Pancreas (tissue), 10 donors: ENCODE measurements at places on chromosomes 1 and 21.

DNA sequence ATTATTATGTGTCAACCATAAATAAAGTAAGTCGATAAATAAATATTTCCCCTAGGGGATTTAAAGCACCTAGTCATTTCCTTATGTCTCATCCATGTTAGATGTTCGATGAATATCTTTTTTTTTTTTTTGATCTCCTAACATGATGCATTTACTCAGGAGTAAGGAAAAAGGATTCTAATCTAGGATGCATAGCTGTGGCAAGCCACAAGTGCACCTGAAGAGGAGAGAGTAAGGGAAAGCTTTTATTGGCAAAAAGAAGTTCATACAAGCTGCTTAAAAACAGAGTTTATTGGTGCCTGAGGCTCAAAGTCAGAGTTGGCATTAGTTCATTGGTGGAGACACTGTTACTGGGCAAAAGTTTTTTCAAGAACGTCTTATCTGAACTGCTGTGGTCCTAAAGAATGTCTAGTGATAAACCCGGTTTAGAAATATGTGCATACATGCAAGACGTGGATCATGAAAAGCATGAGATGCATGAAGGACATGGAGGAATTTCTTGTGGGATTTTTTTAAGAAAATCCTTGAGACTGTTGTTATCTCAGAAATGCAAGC is 51.7 kb downstream of the SWT1 start:
- DNase-seq: no peak

GRCh38 chr1:2150801-2151200 is 43.8 kb downstream of the FAAP20 start:
- no peak for DNase-seq

DNA sequence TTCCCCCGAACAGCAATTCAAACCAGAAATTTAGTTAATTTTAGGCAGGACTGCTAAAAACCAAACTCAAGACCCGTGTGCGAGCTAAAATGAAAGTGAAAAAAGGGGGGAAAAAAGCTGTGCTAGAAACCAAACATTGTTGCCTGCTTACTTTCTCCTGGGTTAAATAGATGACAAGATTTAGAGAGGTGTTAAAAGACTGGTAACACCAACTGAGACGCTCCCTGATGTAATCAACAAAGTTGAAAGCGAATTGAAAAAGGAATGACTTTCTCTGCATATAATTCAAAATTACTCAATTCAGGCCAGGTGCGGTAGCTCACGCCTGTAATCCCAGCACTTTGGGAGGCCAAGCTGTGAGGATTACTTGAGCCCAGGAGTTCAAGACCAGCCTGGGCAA is 6.8 kb downstream of the CDCA8 start:
- no peak for DNase-seq

DNA sequence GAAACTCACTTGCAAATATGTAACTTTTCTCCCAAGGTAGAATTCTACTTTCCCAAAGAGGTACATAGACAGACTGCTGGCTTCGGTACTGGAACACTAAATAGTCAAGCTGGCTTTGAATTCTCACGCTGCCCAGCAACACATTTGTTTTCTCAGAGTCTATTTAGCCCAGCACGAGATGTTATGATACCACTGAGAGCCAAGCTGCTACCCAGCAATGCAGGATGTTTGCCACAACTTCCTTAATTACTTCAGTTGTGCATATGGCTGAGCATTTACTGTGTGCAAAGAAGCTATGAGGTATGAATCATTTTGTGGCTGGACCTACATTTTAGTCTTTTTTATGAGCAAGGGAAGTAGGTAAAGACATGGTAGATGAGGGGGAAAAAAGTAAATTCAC is 793.2 kb downstream of the PLA2G4A start:
- DNase-seq: no peak

DNA sequence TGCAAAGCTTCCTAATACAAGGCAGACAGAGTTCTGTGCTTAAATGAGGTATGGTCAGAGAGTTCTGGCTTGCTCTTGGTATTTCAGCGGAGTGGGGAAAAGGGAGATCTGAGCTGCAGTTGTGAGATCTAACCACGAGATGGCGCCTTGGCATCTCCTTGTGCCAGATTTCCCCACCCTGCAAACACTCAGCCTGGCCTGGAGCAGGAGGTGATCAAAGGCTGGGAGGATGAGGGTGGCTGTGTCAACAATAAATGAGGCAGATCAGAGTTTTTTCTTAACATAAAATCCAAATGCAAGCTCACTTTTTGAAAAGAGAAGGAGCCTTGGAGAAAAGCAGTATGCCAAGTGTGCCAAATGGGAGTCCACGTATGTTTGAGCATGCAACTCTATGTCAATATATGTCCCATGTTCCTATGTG is 4.1 kb upstream of the TFAP2E start:
- DNase-seq: no peak

DNA sequence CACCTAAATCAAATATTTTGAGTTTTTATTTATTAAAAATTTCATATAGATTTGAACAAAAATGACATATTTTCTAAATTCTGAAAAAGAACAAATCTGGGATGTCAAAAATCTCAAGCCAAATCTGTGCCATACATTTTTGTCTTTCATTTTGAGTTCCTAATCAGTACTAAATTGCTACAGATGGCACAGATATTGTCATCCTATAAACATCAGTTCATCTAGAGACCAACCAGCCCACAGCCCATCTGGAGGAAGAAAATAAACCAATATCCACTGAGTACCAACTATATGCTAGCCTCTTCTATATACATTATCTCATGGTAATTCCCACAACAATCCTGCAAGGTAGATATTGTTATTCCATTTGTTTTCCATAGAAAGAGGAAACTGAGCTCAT is 156.8 kb upstream of the ATP1B1 start:
- no peak for DNase-seq

DNA sequence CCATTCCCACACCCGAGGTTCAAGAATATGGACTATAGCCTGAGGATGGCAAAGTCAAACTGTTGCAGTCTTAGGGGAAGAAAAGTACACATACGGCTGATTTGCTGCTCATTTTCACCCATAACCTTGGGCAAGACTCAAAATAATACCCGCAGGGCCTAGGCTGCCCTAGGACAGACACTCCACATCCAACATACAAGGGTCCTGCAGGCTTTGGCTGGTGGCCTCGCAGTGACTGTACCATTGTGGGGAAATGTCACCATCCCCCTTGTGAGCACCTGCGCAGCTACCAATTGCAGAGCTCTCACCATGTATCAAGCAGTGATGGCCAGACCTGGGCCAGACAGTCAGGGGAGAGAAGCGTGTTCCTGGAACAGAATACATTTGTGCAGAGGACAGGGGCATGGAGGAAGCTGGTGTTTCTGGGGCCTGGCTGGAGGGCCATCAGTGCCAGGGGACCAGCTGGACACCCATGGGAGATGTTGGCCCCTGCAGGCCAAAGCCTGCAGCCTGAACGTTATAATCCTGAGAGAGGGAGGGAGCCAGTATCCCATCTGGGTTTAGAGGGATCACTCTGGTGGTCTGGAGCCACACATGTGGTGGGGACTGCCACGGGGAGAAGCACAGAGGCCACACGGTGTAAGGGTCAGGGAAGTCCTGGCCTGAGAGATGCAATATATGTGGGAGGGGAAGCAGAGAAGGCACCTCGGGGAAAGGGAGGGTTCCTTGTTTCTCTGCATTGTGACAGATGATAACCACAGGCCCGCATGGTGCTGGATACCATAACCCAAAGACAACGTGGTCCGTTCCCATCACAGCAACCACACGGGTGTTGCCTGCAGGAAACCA is 101.2 kb downstream of the GLIS1 start:
- no peak for DNase-seq

GRCh38 chr1:74771913-74772515 is 39.1 kb downstream of the TYW3 start:
- DNase-seq: no peak

- no peak for DNase-seq
Observed at GRCh38 chr1:21743476-21743875, 39.5 kb downstream of the USP48 start.

DNA sequence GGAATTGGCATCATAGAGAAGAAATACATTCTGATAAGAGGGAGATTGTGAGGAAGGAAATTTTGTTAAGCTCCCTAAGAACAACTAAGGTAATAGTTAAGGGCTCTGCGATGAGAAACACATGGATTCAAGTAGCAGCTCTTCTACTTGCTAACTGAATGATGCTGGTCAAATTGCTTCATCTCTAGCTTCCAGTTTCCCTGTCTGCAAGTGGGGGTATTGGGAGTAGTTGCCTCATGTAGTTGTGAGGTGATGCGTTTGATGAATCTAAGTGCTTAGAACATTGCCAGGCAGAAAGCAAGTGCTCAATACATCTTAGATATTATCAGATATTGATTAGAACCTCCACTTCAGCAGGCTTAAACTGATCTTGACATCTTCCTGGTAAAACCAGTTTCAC is 84.8 kb downstream of the CD58 start:
- DNase-seq: no peak

GRCh38 chr1:162177126-162177525 is 107.6 kb downstream of the NOS1AP start:
- DNase-seq: no peak

- no peak for DNase-seq
Observed at GRCh38 chr1:21668951-21669257, 253 bp downstream of the RAP1GAP start.
